Panc1 (cell line): ENCODE measurements at places on chromosomes 4 and X. TPM values are rescaled to one million over a fixed set of nuclear protein-coding genes. Genes with fewer than 3 reads are reported as not detected.
A peak's percentile ranks its signal among the peaks of the same experiment; 100 is the strongest.

DNA sequence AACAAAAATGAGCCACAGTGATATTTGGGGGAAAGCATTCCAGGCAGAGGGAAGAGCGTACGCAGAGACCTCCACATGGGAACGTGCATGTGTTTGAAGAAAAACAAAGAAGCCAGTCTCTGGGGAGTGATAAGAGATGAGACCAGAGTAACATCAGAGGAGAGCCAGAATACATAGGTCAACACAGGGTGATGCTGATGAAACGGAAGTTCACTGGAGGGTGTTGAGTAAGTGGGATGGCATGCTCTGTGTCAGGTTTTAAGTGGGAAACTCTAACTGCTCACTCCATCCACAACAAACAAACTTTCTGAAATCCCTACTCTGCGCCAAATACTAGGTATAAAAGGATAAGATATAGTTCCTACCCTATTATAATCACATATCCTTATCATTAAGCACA is 110.0 kb downstream of the ARHGAP6 start:
- H3K4me3 ChIP-seq, result no peak overlapping the region
- DNase-seq, result no peak
- no peaks in the 10 kb centered on the region for H3K36me3 ChIP-seq
- H3K27ac ChIP-seq, result no peak overlapping the region
- H3K27me3 ChIP-seq, result no peaks in the 10 kb centered on the region

Gene FRG2
- not detected for total RNA-seq

DNA sequence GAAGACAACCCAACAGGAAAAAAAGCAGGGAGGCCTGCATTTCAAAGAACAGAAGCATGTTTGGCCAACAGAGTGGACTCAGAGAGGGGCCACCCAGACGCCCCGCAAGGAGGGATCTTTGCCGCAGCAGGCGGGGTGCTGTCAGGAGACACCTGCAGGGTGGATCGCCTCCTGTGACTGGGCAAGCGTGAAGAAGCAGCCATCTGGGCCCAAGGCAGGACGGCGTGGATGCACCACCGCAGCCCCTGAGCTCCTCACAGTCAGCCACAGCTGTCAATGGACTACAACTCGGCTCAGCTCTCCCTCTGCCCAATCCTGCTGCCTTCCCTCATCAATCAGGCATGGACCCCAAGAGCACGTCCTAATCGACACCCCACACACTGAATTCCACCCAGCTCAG is 32.0 kb upstream of the MAN2B2 start:
- no peaks in the 10 kb centered on the region for H3K36me3 ChIP-seq
- H3K27ac ChIP-seq, result no peak overlapping the region
- no peaks in the 10 kb centered on the region for H3K27me3 ChIP-seq
- no peaks in the 10 kb centered on the region for H3K4me1 ChIP-seq

Gene KLB
- total RNA-seq, result not detected

DNA sequence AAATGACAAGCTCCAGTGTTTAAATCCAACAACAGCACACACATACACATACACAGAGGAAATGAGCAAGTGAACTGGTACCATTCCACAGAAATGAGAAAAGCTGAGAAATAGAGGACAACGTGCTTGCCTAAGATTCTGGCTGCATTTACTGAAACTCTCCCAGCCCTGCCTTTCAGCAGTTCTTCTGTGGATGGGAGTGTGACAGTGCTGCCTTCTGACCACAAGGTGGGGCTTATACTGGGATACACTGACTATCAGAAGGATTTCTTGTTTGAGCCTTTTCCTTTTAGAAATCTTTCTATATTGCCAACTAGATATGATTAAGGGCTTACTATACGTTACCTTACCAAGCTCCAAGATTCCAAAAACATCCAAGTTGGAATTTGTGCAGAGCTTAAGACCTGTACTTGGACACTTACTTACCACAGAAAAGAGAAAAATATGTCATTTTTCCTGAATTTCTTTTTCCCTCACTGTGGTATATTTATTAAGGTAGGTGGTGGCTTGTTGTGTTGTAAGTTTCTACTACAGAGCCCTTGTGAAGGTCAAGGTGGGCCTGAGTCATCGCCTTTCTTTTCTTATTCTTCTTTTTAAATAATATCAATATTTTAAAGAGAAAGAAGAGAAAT is 10.7 kb upstream of the CXCL8 start:
- peak overlapping the region; percentile 60 for H3K27ac ChIP-seq
- no peak overlapping the region for H3K4me3 ChIP-seq
- H3K36me3 ChIP-seq, result no peaks in the 10 kb centered on the region
- DNase-seq, result peak; percentile 38

DNA sequence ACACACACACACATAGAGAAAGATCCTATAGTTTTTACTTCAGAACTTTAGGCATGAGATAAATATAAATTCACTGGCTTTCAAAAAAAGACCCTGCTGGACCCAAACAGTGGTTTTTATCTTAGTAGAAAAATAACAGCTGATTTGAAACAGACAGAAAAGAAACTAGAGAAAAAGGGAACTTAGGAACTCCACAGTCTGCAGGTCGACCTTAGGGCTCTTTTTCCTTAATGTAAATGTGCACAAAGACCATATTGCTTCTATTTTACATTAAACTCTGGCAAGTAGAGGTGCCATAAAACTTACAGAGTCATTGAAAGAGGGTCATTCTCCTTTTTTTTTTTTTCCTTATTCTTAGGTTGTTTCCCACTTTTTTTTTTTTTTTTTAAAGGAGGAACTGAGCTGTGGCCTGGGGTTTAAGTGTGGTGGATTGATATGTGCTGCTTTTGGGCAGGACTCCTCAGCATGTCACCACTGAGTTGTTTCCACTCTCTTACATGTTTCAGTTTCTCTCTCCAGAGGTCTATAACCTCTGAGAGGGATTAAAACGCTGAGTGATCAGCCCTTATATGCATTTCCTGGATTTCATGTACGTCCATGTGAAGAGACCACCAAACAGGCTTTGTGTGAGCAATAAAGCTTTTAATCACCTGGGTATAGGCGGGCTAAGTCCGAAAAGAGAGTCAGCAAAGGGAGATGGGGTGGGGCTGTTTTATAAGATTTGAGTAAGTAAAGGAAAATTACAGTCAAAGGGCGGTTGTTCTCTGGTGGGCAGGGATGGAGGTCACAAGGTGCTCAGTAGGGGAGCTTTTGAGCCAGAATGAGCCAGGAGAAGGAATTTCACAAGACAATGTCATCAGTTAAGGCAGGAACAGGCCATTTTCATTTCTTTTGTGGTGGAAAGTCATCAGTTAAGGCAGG is 70.8 kb upstream of the PACRGL start:
- H3K27ac ChIP-seq, result no peak overlapping the region
- no peaks in the 10 kb centered on the region for H3K4me1 ChIP-seq
- no peaks in the 10 kb centered on the region for H3K36me3 ChIP-seq
- DNase-seq, result no peak
- H3K4me3 ChIP-seq, result no peak overlapping the region
- H3K27me3 ChIP-seq, result no peaks in the 10 kb centered on the region; the same call in 1 of the 2 replicates

Gene UGT2A3
- total RNA-seq, result 0.05 TPM

DNA sequence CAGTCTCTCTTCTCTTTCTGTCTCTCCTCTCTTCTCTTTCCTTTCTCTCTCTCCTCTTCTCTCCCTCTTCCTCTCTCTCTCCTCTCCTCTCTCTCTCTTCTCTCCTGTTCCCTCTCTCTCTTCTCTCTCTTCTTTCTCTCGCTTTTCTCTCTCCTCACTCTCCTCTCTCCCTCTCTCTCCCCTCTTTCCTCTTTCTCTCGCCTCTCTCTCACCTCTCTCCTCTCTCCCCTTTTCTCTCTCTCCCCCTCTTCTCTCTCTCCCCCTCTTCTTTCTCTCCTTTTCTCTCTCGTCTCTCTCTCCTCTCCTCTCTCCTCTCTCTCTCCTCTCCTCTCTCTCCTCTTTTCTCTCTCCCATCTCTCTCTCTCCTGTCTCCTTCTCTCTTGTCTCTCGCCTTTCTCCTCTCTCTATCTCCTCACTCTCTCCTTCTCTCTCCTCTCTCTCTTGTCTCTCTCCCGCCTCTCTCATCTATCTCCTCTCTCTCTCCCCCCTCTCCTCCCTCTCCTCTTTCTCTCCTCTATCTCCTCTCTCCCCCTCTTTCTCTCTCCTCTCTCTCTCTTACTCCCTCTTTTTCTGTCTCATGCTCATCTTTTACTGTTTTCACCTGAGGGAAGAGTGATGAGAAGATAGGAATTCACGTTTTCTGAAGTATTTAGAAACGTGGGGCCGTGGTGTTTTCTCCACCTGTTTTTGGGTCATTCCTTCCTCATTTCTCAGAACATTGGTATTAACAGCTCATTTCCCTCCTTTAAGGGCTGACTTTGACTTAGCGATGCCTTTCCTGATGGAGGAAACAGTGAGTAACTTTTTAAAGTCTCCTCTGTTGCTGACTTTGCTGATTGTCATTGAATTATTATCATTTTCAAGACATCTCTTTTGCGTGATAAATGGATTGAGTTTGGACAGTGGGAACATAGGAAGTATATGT is 80.6 kb upstream of the CD99 start:
- peak overlapping the region; percentile 60 for H3K4me3 ChIP-seq
- H3K36me3 ChIP-seq, result no peaks in the 10 kb centered on the region
- H3K4me1 ChIP-seq, result no peaks in the 10 kb centered on the region
- no peaks in the 10 kb centered on the region for H3K27me3 ChIP-seq
- no peak overlapping the region for H3K27ac ChIP-seq
- no peak for DNase-seq

Gene PLXNB3
- 14.3 TPM for total RNA-seq

DNA sequence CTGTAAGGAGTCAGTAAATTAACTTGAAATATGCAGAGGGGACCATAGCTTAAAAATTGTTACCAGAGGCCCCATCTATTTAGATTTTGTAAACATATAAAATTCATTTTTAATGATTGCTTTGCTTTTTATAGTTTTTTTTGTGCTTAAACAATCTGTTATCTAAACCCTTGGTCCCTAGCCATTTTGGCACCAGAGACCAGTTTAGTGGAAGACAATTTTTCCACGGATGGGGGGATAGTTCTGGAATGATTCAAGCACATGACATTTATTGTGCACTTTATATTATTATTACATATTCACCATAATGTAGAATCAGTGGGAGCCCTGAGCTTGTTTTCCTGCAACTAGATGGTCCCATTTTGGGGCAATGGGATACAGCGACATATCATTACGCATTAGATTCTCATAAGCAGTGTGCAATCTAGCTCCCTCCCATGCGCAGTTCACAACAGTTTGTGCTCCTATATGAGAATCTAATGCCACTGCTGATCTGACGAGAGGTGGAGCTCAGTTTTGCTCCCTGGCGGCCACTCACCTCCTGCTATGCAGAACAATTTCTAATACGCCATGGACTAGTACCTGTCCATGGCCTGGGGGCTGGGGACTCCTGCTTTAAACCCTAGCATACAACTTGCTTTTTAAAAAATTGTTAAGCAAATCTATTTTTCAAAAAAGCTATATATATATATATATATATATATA is 5.9 kb downstream of the ZXDA start:
- no peak overlapping the region for H3K27ac ChIP-seq
- no peaks in the 10 kb centered on the region for H3K36me3 ChIP-seq
- DNase-seq, result no peak
- peaks cover 14% of the 10 kb centered on the region for H3K4me1 ChIP-seq

Gene FABP2
- total RNA-seq, result not detected

Gene RHOXF2
- total RNA-seq, result not detected

GRCh38 chr4:92600638-92601037 is 296.9 kb downstream of the GRID2 start:
- no peak overlapping the region for H3K4me3 ChIP-seq
- no peaks in the 10 kb centered on the region for H3K36me3 ChIP-seq
- no peaks in the 10 kb centered on the region for H3K4me1 ChIP-seq
- no peaks in the 10 kb centered on the region for H3K27me3 ChIP-seq
- H3K27ac ChIP-seq, result no peak overlapping the region
- DNase-seq, result no peak

Gene TMPRSS11D
- not detected for total RNA-seq

Gene SMIM43
- total RNA-seq, result not detected

Gene CXCL1
- total RNA-seq, result 12.8 TPM

DNA sequence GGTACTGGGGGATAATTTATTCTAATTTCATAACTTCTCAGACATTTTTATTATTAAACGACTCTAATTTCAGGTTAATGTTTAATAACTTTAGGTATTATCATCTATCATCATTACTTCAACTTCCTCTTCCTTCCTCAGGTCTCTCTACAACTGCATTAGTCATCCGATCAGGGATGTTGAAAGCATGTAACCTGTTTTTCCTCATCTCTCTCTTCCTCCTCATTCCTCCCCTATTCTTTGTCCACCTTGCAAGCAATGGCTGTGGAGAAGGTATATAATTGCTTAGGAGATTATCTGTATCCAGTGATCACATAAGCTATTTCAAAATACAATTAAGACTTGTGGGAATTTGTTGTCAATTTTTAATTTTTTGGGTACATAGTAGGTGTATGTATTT is 632.6 kb upstream of the DIAPH2 start:
- no peaks in the 10 kb centered on the region for H3K4me1 ChIP-seq
- no peak overlapping the region for H3K27ac ChIP-seq
- no peaks in the 10 kb centered on the region for H3K27me3 ChIP-seq
- H3K36me3 ChIP-seq, result no peaks in the 10 kb centered on the region
- no peak for DNase-seq
- no peak overlapping the region for H3K4me3 ChIP-seq

Gene AMOT
- 4.0 TPM for total RNA-seq

Gene ATP6AP2
- total RNA-seq, result 72.7 TPM

DNA sequence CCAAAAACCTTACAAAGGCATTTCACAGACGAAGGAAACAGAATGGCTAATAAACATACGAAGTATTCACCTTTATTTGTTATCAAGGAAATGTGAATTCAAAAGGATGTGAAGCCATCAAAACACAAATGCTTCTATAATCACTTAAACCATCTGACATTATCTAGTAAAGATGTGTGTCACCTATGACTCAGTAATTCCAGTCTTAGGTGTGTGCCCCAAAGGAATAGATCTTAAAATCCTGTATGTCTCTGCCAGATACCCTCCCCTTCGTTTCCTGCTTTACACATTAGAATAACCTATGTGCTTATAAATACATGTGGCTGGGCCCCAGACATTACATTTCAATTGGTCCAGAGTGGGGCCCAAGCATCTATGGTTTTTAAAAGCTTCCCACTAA is 41.8 kb upstream of the CEP135 start:
- H3K36me3 ChIP-seq, result peaks cover 3% of the 10 kb centered on the region; the same call in 1 of the 2 replicates
- no peak overlapping the region for H3K27ac ChIP-seq
- DNase-seq, result no peak
- no peak overlapping the region for H3K4me3 ChIP-seq

DNA sequence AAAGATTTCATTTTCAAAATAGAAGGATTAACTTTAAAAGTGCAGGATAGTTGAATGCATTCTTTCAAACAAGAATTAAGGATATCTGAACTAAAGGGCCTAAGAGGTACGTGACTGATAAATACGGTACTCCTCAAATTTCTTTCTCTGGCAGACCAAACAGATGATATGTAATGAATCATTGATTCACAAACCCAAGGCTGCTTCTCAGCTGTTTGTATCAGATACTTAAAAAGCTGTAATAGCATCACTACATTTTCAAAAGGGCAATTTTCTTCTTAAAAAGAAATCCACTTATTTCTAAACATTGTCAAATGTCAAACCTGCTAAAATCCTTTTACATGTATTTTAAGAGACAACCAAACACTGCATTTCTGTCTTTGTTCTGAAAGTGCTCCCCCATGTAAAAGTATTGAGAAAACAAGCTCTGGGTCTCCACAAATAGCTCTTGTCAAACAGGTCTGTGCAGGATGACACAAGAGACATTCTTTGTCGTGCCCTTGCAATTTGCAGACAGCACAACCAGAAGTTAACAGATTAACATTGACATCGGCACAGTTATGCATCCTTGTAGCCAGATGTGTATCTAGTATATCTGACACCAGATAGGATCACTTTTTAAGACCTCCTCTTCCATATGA is 82.0 kb downstream of the MANBA start:
- H3K4me1 ChIP-seq, result peaks cover 4% of the 10 kb centered on the region; the same call in 1 of the 2 replicates
- DNase-seq, result no peak
- no peaks in the 10 kb centered on the region for H3K27me3 ChIP-seq
- no peaks in the 10 kb centered on the region for H3K36me3 ChIP-seq

Gene PDGFC
- total RNA-seq, result 14.5 TPM
